ENCODE measurements at places on chromosomes 16 and 17.

GRCh38 chr17:61294777-61295176, 104.9 kb upstream of the TBX2 start:
- no peak for DNase-seq

DNA sequence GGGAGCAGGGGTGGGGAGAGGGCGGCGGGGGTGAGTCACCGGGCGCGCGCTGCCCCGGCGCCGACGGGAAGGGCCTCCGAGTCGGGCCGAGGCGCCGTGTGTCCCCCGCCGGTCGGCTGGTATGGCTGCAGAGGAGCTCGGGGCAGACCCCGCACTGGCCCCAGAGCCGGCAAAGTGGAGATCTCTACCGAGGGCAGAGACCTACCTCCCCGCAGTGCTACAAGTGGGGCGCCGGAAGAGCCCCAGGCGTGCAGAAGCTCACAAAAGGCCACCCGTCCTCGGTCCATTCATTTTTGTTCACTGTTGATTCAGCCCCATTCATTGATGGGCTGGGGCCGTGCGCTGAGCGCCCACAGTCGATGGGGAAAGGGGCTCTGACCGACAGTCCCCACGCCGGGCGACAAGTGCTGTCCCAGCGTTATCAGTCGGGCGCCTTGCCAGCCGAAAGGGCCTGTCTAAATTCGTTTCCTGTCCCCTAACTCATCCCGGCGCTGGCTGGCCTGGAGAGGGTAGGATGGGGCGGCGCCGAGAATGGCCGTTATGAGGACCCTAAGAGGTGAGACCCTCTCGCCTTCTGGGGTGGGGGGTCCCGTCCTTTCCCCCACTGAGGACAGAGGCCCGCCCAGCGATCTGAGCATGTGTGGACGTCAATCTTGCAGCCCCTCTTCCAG, 709 bp upstream of the ENO3 start:
- DNase-seq = no peak

- DNase-seq = no peak
Observed at GRCh38 chr17:17947309-17947708, 24.9 kb downstream of the TOM1L2 start.

GRCh38 chr17:65198653-65199382, 61.6 kb downstream of the RGS9 start:
- no peak for DNase-seq

GRCh38 chr17:80374039-80374731, 40.8 kb upstream of the ENDOV start:
- DNase-seq = no peak

DNA sequence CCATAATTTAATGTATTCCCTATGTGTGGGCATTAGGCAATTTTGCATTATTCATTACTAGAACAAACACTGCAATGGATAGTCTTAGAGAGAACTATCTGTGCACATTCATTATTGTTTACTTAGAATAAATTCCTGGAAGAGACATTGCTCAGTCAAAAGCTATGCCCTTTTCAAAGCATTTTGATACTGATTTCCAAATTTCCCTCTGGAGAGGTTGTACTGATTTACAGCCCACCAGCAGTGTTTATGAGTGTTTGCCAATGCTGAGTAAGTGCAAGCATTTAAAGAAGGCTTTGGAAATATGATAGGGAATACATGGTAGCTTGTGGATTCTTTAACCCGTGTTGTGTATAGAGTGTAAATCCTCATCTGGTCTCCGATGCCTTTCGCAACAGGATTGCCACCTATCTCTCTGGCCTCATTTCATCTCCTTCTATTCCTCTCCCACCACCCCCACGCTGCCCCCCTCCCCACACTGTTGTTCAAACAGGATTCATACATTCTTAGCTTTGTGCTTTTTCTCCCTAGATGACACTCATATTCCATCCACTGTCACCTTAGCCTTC, 33.4 kb upstream of the MMD start:
- no peak for DNase-seq

GRCh38 chr17:32486111-32486700, 587 bp upstream of the CDK5R1 start:
- DNase-seq = peak; percentile 27

DNA sequence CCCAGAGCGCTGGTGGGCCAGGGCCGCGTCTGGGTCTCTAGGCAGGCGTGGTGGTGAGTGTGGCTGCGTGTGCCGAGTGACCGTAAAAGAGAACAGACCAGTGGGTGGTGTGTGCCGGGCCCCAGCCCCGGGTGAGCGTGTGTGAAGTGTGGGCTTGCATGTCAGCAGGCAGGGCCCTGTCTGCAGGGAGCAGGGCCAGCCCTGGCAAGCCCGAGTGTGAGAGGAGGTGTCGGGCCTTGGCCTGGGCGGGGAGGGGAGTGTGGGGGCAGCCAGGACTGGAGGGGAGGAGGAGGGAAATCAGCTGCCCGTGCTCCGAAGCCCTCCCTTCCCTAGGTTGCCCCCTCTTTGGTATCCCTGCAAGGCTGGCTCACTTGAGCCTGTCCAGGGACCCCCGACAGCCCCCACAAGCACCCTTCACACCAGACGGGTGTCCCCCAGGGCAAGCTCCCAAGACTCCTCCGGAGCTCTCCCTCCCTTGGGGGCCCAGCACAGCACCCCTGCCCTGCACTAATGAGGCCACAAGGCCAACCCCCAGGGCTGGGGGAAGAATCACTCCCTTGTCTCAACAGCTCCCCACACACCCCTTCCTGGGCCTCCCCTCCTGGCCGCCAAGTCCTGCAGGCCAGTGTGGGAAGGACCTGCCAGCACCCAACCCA, 1.9 kb downstream of the USH1G start:
- DNase-seq = no peak

- no peak for DNase-seq
Observed at GRCh38 chr17:80616705-80617104, 72.1 kb downstream of the RPTOR start.

- DNase-seq = no peak
Observed at GRCh38 chr17:12415031-12415430, 250.7 kb upstream of the MYOCD start.

- DNase-seq = no peak
Observed at GRCh38 chr16:80327740-80328139, 213.1 kb upstream of the DYNLRB2 start.

All from NCI-H1048 (cell line).